ENCODE measurements at places on chromosomes 2 and 18.

DNA sequence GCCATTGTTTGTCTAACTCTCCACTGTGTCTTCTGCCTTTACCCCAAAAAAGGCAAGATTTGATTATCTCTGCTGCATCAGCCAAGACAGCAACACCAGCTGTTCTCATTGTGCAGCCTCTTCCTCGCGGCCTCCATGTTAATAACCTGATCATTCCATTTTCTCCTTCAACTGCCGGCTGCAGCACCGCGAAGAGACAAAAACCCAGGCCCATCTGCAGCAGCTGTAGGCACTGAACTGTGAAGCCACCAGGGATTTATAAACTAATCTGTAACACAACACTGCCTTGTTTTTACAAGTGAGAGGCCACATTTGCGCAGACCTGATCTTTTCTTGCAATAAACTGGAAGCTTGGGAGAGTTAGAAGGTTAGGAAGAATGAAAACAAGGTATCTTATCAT is 147.8 kb downstream of the SATB2 start:
- DNase-seq, result no peak

DNA sequence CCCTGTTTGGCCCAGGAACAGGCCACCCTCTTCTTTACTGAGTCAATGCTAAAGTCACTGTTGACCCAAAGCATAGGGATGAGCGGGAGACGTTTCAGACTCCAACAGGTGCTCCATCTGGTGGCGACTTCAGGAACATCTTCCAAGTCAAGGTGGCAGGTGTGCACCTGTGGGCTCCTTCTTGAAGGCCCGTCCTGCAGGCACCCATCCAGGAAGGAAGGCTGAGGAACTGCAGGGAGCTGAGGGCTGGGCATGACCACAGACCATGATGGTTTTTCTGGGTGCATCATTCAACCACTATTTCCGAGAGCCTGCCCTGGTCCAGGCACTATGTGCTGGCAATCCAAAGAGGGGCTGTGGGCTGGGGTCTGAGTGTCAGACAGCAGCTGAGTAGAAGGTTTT is 142.8 kb downstream of the NDUFA10 start:
- no peak for DNase-seq

DNA sequence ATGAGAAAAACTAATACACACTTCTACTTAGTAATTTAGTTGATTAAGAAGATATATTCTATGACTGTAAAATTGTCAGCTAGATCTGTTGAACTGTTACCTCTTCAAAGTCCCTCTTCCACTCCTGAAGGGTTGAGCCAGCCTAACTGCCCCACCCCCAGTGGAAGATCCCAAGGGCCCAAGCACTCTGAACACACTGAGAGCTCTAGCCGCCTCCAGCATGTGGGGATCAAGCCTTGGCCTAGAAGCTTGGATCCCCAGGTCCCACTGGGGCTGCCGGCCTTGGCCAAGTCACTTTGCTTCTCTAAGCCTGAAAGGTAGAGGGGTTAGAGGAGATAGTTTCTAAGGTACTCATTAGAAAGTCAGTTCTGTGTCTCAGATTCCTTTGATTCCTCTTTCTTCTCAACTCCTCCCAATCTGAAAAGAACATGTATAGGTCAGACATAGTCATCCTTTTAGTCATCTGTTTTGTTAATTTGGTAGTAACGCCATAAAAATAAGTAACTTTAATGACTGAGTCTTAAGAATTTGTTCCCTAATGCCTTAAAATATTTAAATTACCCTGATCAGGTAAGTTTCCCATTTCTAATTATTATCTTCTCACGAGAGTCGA is 5.6 kb downstream of the CPSF3 start:
- DNase-seq, result no peak

DNA sequence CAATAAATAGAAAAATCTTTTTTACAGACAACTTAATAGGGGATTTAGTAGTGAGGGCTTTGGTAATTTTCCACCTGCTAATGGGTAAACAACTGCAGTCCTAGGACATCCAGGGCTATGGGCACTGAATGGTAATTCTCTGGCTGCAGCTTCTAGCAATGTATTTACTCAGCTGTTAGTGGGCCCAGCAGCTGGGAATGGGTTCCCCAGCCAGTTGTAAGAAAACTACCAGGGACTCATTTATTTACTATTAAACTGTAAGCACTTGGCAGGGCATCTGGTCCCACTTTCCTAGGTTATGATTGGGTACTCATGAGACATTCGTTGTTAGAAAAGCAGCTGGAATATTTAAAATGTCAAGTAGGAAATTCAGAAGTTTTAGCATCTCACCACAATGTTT is 363.8 kb upstream of the TRIB2 start:
- no peak for DNase-seq

- DNase-seq, result no peak
These were observed 2.7 kb downstream of the BMPR2 start for GRCh38 chr2:202378662-202379358.

DNA sequence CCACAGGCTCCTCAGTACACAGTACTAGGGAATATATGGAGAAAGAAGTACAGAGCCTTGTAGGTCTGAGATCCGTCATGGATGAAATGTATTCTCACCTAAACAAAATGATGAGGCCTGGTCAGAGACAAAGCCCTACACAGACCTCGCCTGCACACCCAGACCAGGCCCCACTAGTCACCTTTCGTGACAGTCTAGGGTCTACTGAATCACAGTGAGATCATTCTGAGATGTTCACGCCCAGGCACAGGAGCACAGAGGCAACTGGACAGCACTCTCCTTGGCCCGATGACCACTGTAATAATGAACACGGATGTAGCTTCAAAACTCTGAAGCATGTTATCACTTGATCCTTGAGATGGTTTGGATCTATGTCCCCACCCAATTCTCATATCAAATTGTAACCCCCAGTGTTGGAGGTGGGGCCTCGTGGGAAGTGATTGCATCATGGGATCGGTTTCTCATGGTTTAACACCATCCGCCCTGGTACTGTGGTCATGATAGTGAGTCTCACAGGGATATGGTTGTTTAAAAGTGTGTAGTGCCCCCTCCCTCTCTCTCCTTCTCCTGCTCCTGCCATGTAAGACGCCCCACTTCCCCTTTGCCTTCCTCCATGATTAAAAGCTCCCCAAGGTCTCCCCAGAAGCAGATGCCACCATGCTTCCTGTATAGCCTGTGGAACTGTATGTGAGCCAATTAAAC is 15.1 kb downstream of the DOCK10 start:
- no peak for DNase-seq

DNA sequence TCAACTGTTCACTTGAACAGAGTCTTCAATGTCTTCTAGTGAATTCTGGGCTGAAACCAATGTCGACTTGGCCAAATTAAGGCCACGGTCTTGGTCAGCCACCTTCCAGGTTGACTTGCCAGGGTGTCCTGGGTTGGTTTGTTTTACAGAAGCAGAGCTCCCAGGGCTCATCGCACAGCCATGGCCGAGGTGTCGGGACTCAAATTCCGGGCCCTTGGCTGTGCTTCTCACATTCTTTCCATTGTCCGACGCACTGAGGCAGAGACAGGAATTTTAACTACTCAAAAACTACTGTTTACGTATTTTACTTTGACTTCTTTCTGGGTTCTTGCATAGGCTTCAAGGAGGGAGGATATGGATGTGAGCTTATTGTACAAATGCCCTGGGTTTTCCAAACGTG is 51.7 kb downstream of the HPCAL1 start:
- DNase-seq, result no peak

- DNase-seq, result peak; percentile 60
These were observed at the start of gene BOK for GRCh38 chr2:241558532-241559322. BOK (plus strand) TSS chr2:241558745; CDS start chr2:241559484, 739 bp downstream.

DNA sequence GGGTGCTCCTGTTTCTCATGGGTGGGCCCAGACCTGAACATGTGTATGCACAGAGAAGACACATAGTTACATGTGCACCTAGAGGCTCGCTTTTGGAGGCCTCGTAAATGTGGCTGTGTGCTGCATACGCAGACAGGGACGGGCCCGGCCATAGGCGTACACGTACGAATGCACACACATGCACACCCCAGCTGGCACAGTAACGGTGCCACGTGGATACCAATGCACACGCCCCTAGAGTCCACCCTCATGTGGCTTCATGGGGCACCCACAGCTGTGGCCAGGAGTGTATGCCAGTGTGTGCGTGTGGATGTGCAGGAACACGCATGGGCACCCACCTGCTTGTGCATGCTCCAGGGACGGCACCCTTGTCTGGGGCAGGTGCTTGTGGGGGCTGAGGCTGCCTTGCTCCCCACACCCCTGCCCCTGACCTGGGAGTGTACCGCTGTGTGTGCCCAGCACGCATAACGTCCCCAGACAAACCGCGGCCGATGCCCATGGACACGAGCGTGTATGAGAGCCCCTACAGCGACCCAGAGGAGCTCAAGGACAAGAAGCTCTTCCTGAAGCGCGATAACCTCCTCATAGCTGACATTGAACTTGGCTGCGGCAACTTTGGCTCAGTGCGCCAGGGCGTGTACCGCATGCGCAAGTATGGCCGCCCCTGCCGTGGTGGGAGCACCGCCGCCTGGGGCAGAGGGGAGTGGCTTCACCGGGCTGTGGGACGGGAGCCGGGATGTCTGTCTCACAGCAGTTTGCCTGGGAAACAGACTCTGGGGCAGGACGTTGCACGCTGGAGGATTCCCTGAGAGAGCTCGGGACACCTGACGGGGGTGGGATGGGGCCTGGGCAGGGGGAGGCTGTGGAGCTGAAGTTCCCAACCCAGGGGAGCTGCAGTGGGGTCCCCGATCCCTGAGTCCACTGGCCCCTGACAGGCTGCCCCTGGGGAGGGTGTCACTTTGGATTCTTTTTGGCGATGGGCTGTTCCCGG is 21.0 kb downstream of the ZAP70 start:
- DNase-seq, result no peak

GRCh38 chr2:147607379-147607778 is 237.4 kb upstream of the ACVR2A start:
- DNase-seq, result no peak

DNA sequence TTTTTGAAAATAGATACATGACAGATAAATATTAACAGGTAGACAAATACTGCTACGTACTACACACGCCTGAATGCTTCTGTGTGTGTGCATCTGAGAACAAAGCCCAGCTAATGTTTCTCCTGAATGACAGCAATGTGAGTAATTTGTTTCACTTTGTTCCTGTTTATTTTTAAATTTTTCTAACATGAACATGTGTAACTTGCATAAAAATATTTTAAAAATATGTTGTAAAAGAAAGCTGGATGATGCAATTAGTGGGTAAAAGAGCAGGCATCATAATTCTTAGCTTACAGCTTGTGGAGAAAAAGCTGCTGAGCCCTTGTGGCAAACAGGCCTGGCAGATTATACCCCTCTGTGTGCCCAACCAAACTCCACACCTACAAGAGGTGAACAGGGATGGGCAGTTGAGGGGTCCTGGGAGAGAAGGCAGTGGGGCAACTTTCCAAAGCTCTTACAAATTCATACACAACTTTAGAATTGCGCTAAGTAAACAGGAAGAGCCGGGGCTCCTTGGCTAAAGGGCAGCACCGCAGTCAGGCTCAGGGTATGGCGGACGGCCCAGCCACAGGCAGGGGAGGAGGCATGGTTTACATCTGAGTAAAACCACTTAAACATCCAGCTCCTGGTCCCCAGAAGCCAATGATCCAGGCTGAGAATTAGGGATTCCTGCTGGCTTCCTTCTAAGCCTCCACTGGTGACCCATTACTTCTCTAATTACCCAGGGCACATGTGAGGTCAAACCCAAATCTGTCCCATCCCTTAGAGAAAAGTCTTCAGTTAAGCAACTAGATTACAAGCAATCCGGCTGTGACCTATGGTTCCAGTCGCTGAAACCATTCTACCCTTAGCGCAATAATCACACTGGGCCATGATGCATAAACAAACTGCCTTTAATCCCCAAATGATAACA is 14.0 kb downstream of the PXDN start:
- DNase-seq, result peak; percentile 81

DNA sequence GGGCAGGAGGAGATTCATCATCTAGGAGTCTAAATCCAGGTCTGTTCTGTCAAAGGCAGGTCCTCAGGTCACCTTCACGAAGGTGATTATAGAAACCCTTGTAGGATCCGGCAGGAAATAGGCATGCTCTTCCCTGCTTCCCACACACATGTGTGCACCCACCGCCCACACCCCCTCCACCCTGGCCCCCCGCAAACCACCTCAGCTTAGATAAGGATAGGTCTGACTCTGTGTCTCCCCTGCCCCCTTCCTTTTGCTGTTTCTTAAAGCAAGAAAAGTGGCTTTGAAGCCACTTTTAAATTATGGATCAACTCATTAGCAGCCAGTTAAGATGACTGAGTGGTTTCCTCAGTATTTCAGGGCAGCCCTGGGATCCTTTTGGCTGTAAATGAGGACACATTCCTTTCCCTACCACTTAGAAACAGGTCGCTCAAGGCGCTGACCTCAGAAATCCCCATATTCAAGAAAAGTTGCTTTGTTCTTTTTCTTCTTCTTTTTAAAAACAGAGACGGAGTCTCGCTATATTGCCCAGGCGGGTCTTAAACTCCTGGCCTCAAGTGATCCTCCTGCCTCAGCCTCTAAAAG is 14.5 kb upstream of the CIB4 start:
- no peak for DNase-seq

GRCh38 chr18:31821545-31822171 is 61.0 kb upstream of the SLC25A52 start:
- DNase-seq, result no peak

- no peak for DNase-seq
These were observed 204.1 kb downstream of the LDLRAD4 start for GRCh38 chr18:13422541-13423147.

- DNase-seq, result no peak
These were observed 232.5 kb upstream of the SPRED2 start for GRCh38 chr2:65664931-65665330.

DNA sequence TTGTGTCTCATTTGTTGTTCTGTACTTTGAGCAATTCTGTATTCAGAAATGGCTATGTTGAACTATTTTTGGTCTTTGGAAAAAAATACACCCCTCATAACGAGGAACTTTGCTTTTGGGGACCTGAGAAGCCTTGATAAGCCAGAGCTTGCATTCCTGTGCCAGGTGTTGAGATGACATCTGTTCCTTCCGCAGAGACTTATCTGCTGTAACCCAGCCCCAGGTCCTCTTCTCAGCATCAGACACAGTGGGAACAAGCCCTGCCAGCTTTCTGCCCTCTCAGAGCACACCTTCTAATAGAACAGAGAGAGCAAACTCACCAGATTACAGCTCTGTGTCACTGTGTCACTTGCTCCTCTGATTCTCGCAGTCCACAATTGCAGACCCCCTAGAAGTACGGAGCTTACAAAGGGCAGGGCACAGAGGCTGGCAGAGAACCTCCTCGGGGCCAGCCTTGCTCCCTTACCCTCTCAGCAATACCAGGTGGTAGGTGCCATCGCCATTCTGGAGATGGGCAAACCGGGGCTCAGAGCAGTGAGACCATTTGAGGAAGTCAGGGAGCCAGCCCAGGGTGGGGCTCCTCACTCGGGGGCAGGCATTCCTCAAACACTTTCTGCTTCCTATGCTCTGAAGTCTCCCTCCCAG is 97.4 kb downstream of the DDX1 start:
- DNase-seq, result no peak
